ENCODE measurements at places on chromosomes 7 and 10.
A peak's percentile ranks its signal among the peaks of the same experiment; 100 is the strongest.

GRCh38 chr7:126040114-126041045, 1110.8 kb upstream of the POT1 start:
- no peak for DNase-seq

GRCh38 chr7:43787771-43788170, 29.3 kb downstream of the BLVRA start:
- no peak for DNase-seq

DNA sequence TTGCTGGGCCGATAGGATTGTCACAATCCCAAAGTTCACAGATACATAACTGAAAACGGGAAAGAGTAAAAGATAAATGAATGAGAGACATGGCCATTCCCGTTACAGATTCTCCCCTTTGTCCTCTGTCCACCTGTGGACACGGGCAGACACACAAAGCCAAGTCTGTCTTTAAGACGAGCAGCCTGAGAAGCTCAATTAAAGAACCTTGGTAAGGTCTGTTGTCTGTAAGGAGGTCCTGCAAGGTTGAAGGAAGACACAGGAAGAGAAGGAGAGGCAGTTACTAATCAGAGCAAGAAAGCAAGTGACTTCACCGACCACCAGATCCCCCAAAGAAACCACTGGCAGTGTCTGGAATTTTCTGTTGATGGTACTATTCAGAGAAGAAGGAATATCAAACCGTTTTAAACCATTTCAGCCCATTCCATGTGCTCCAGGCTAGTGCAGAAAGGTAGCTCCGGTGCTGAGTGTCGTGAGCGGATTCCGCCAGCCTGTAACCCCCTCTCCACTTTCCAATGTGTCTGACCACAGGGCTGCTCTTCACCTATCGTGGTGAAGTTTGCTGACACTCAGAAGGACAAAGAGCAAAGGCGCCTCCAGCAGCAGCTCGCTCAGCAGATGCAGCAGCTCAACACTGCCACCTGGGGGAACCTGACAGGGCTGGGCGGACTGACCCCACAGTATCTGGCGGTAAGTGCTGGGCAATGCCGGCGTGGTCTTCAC, 252.6 kb downstream of the CELF2 start:
- DNase-seq = no peak

DNA sequence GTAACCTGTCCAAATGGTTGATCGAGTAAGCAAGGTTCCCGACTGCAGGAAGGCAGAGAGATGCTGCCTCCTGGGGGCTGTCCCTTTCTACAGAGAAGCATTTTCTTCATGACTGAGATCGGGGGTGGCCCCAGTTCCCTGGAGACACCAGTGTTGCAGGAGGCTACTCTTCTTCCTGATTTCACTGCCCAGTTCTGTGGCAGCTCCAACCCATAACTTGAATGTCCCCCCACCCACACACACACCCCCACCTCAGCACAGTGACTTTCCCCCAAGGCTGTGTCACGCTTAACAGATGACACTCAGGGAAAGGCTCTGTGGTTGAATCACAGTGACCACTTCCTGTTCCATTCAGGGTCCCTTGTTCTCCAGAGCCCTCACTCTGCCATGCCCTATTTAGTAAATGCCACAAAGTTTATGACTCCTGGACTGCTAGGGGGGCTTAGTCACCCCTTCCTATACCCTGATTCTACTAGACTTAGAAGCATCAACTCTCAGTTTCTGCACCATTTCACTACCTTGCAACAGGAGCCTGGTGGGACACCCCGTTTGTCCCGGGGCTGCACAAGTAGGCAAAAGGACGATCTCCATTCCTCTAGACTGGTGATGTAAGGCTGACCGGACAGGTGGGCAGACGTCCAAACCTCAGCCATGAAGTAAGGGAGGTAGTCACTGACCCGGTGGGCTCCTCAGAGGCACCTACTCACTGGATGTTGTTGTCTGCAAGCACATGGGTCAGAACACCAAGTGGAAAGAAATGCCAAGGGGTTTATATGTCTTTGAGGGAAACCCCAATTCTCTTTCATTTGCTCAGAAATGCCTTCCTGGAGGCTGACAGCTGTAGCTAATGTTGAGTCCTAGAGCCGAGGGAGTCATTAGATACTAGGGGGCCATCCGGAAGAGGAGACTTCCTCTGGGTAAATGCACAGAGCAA, 31.3 kb upstream of the SMC3 start:
- DNase-seq = peak; percentile 25

- no peak for DNase-seq
Observed at GRCh38 chr7:97381815-97382554, 264.5 kb downstream of the SDHAF3 start.

DNA sequence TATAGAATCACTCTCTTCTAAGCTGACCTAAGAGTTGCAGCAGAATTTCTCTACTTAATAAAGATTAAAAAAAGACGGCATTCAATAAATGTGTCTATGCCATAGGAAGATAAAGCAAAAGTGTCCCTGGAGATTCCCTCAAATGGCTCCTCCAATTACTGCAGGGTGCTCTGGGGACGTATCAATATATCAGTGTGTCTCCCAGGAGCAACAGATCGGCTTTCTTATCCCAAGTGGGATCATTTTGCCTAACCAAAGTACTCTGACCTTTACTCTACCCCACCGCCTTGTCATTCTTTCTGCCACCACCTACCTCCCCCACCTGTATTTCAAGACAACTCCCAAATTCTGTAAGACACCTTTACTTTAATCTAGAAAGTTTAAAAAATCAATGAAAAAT, 202.0 kb upstream of the SEMA3C start:
- no peak for DNase-seq

DNA sequence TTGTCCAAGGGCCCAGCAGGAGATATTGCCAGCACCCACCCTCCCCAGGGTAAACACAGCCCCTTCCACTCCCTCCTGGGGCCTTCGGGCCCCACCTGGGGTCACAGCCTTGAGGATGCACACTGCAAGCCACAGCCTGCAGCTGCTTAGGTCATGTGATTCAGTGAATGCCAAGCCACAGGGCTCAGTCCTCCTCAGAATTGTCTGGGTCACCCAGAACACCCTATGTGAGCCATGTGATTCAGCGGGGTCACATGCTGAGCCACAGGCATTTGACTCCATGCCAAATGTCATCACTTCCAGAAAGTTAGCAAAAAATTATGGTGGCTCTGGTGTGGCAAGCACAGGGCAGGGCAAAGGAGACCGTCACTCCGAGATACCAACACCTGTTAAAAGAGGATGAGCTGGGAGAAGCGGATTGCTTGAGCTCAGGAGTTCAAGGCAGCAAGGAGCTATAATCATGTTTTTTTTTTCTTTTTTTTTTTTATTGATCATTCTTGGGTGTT, 17.2 kb upstream of the PSAP start:
- DNase-seq = peak; percentile 71

GRCh38 chr7:134444198-134444960, 14.5 kb downstream of the AKR1B1 start:
- peak; percentile 32 for DNase-seq

- peak; percentile 94 for DNase-seq
Observed at GRCh38 chr7:6589829-6590644, at the start of gene INTS15. Gene INTS15, plus strand, starts transcription at chr7:6590021. Its CDS starts 263 bp downstream, at chr7:6590284.

DNA sequence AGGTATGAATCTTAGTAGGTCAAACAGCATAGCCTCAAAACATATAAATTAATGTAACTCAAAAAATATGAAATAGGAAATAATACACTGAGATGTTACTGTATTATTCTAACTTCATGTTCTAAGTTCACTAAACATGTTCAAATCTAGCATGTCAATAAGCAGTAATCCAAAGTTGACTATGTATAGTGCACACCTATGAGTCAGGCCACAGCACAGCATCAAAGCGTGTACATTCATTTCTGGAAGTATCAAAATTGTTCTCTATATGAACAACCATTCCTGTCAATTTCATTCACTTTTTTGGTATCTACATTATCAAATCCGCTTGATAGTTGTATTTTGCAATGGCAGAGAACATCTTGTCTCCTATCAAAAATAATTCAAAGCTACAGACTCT, 418.9 kb upstream of the POM121L12 start:
- DNase-seq = no peak

- DNase-seq = no peak
Observed at GRCh38 chr7:43646603-43647338, 63.9 kb downstream of the STK17A start.

GRCh38 chr10:59997827-59998525, 91.6 kb upstream of the CCDC6 start:
- no peak for DNase-seq

DNA sequence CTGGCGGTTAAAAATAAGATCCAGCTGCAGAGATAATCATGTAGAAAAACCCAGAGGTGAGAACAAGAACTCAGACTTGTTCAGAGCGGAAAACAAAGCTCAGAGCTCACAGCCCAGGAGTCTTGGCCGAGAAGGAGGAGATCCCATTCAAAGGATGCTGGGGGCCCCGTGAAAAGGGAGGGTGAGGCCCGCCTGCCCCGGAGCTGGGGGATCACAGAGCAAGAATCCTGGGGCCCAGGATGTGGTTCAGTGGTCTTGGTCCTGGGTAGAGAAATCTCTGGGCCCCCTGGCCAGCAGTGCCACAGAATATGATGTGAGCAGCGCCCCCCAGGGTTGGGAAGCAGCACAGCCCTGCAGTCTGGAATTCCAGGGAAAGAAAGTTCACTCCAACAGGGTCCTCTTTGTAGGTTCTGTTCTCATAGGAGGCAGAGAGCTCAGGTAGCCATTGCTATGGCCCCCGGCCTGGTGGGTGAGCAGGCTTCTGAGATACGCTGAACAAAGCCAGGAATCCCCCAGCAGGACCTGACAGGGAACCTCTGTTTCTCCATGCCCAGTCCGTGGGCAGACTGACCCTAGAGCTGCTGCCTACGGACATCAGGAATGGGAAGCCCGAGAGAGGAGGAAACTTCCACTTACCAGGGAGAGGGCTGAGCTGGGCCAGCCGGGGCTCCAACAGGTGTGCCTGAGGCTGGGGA, 77.7 kb upstream of the GNA12 start:
- no peak for DNase-seq

GRCh38 chr7:41826641-41827040, 123.8 kb upstream of the INHBA start:
- DNase-seq = no peak

DNA sequence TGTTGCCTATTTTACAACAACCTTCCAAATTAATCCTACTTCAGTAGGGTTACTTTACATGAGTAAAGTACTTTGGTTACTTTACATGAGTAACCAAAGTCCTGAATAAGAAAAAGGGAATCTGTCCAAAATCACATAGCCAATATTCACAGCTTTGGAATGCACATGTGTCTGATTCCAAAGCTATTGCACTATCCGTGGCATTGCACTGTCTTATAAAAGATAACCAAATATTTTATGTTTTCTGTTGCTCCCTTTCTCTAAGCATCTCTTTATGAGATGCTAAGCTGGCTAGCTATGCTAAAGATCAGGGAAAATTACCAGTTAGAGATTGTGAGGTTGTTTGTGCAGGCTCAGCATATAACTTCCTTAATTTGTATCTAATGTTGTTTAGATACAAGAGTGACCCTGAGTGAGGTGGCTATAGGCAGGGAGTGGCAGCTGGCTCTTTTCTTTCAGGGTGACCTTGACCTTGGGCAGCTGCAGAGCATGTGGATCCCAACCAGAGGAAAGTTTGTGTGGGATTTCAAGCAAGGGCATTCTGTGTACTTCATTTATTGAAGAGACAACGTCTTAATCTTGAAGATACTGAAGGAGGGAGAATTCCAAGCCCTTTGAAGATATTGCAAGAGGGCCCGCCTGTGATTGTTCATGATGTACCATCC, 366.1 kb upstream of the ANKRD30A start:
- DNase-seq = no peak

DNA sequence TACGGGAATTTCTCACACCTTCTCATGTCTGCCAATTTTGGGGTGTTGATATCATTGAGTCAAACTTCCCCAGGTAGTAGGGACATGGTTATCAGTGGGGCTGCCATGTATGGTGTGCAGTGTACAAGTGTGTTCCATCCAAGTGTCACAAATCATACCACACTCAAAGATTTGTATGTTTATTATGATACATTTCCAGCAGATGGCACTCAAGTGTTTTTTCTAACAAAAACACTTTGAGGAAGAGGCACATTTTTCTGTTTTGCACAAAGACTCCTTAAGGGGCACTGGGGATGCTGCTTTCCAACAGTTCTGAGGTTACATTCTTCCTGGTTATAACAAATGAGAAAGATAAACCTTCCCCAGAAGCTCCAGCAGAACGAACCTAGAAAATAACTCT, 414.5 kb downstream of the REEP3 start:
- no peak for DNase-seq

DNA sequence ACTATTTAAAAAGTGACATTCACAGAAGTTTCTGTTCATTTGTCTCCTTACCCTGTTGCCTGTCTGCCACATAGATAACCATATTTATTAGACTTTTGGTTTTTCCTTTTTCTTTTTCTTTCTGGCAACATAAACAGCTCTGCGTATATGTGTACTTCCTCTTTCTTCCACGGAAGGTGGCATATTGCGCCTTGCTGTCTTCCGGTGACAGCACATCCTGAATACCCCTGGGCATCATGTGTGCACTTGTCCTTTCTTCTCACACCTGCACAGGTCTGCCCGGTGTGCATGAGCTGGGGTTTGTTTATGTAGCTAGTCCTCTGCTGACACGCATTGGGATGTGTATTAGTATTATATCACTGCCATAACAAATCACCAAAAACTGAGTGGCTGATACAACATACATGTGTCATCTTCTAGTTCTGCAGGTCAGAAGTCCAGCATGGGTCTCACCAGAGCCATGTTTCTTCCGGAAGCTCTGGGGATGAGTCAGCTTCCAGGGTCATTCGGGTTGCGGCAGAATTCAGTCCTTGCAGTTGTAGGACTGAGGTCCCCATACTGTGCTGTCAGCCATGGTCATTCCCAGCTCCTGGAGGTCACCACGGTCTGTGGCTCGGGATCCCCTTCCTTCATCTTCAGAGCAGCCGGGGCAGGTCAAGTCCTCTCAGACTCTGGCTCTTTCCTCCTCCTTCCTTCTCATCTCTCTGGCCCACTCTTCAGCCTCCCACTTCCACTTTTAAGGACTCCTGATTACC, 596.0 kb upstream of the FOXK1 start:
- no peak for DNase-seq

- no peak for DNase-seq
Observed at GRCh38 chr10:86970162-86970981, 2.1 kb downstream of the ADIRF start.

DNA sequence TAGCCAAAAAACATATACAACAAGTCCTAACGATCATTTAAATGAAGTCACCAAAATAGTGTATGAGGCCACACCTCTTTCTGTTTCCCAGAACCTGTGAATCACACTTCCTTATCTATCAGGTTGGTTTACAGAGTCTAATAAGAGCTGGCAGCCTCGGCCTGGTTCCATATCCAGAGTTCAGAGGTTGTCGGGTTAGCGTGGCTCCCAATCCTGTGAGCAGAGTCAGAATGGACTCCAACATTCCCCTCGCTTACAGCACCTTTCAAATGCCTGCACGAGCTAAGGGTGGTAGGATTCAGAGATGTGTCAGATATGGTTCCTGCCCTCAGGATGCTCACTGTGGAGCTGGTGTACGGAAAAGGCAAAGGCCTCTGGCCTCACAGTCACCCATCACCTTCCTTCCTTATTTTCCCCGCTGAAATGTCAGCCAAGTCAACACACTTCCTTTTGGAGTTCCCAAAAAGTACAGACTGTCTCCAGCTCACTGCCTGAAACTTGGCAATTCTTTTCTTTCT, 6.0 kb downstream of the IL15RA start:
- DNase-seq = peak; percentile 66

All from LoVo (cell line).